CD4-positive, alpha-beta T cell treated with Interleukin-17A for 4 hours (primary cell): ENCODE measurements at places on chromosomes 4 and X.
A peak's percentile ranks its signal among the peaks of the same experiment; 100 is the strongest.

GRCh38 chrX:19863212-19863856 lies 24.1 kb downstream of the SH3KBP1 start:
- no peak for DNase-seq

- no peak for DNase-seq
Observed at GRCh38 chr4:185965426-185966384, 103.3 kb upstream of the TLR3 start.

DNA sequence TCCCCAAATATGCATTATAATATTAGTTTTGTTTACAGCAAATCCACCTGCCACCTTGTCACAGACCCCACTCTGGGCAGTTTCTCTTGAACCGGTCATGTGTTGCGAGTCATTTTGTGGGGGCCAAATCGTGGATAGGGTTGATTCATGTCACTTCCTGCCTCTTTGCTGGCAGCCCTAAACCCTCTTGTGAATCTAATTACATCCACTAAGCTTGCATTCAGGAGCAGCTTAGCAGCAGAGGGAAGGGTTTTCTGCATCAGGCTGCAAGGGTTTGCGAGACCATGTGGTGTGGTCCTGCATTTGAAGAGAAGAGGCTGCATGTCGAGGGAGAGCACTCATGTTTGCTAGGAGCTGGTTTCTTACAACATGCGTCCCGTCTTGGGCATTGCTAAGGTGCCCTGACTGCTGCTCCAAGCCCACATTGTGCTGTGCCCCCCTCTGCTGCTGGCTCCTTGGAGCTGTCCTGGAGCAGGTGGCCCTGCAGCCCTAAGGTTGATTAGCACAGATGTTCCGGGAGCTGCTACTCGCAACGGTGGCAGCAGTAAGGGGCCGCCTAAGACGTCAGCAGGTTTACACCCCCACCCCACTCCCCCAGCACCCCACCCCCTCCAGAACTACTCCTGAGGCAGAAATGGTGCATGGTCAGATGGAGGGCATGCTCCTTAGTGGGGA lies 88.9 kb upstream of the CLDN34 start:
- DNase-seq, result no peak

DNA sequence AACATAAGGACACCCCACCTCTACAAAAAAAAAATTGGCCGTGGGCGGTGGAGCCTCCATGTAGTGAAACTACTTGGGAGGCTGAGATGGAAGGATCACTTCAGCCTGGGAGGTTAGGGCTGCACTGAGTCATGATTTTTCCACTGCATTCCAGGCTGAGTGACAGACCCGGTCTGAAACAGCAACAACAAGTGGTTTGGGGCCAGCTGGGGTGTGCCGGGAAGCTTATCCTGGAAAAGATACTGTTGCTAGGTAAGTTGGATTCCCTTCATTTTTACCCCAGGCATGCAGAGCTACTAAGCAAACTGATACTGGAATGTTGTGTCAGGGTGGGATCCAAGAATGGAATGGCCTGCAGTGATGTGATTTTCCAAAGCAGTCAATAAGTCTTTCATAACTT lies 57.0 kb downstream of the XAGE2 start:
- DNase-seq, result no peak

GRCh38 chr4:82481506-82481840 lies 51.1 kb downstream of the ENOPH1 start:
- DNase-seq, result no peak

- no peak for DNase-seq
Observed at GRCh38 chrX:10986616-10987015, 124.5 kb upstream of the HCCS start.

DNA sequence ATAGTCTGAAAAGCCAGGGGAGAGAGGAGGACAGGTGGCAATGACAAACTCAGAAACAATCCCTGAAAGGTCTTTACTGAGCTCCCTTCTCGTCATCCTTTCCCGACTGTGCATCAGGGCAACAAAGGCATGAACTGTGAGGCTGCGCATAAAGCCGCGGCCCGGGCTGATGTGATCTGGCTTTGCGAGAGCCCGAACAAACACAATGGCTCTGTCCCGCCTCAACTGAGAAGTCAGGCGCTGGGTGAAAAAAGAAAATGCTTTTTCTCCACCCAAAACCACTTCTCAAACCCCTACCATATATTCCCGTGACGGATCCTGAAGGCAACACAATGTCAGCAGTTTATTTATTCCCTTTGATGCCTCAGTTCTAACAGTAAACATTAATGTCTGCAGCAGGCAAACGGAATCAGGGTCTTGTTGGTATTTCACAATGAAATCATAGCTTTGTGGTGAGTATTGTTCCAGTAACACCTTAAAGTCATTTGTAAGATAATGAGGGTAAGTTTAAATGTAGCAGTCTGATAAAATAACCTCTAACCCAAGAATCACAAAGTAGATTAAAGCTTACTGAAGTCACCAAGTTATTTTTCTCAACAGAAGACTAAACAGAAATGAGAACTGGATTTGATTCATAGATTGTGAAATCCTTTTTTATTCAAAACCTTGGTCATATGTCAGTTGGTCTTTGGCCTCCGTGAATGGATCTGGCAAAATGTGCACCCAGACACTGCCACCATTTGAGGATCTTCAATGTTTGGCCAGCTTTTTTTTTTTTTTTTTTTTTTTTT lies 67.4 kb downstream of the APBB2 start:
- no peak for DNase-seq

- no peak for DNase-seq
Observed at GRCh38 chr4:177687117-177687516, 244.9 kb upstream of the AGA start.

DNA sequence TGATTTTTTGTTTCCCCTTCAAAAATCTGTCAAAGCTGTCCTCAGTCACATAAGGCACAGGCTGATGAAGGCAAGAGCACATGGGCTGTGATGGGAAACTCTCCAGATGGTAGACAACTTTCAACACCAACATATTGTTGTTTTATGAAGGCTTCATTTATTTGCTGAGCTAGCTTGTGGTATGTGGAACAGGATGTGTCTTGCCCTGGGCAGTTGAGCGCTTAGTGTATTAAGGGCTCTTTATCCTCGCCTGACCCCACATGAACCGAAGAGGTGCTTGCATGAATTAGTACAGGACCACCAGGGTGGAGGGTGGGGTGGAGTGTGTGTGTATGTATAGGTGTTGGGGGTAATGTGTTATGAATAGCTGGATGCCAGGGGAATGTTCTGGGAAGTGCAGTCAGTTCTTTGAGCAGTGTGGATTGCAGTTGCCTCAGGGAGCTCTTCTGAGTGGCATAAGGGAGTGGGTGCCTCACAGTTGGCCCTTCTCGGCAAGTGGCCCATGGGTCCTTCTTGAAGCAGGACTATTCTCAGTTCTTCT lies 103.1 kb downstream of the PHEX start:
- DNase-seq, result no peak

GRCh38 chr4:21792736-21793135 lies 155.8 kb downstream of the KCNIP4 start:
- no peak for DNase-seq

DNA sequence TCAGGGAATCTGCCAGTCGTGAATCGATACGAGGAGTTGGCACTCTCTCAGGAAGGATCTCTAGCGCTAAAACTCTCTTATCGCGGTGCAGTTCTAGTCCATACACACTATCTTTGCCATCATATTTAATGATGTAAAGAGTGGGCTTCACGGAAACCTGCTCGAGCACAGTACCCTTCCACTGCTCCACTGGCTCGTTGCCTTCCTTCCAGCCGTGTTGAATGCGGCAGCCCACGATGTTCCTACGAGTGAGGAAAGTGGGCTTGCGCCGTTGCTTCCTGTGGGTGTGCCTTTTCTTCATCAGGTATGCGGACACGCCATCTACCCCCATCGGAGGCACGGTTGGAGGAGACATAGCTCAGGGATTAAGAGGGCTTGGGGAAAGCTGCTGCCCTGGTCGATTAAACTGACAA lies 661 bp downstream of the SPIN4 start:
- peak; percentile 25 for DNase-seq

DNA sequence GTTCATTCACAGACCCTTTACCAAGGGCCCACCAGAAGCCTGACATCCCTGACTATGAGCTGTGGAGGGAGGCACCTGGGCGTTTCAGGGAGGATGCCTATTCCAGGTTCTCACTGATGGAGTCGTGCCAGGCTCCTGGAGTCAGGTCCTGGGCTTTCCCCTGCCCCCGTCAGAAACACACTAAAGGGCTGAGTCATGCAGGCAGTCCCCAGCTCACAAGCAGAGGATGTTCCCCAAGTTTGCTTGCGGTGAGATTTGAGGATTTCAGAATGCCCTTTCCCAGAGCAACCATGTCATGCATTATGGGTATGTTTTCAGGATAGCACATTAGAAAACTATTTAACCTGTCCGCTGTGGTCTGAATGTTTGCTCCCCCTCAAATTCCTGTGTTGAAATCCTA lies 45.2 kb downstream of the FHDC1 start:
- DNase-seq, result no peak

DNA sequence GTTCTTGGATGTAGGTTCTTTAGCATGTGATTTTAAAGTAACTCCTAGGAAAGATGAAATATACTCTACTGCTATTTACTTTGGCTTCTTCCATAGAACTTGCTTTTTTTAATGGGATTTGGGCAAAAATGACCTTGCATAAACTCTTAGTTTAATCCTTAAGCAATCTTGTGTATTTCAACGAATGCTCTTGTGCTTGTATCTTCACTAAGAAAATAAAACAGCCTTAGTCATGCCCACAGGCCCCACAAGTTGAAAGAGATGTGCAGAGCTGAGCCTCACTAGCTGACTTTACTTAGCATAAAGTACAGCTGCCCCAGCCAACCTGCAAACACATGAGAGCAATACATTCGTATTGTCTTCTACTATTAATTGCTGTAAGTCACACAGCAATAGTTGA lies 1609.2 kb downstream of the STIM2 start:
- DNase-seq, result no peak

DNA sequence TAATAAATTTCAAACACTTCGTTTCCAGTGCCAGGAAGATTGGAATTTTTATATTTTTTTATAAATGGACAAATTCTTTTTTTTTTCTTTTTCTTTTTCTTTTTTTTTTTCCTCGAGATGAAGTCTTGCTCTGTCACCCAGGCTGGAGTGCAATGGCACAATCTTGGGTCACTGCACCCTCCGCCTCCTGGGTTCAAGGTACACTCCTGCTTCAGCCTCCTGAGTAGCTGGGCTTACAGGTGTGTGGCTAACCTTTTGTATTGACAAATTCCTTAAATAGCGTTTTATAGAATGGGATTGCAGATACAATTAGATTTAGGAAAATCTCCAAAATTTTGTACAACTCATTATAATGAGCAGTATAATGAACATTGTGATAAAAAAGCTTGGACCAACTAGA lies 328.9 kb downstream of the ARHGAP24 start:
- no peak for DNase-seq

GRCh38 chrX:24899391-24899790 lies 116.4 kb downstream of the ARX start:
- DNase-seq, result no peak

DNA sequence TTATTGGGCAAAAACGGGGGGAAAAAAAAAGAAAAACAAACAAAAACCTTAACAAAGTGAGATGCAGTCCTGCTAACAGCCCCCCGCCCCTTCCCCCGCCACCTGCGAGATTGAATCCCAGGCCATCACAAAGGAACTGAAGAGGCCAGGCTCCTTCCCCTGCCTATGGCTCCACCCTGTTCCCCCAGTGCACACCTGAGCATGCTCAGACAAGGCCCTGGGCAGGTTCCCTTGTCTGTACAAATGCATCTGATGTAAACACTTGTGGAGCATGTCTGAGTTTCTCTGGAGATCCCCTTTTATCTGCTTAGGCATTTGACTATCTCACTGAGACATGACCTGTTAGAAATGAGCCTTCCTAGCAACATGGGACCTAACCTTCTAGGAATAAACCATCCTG lies 983.7 kb upstream of the PABPC4L start:
- no peak for DNase-seq

GRCh38 chr4:48137846-48138245 lies 3.8 kb upstream of the TXK start:
- DNase-seq, result peak; percentile 45

GRCh38 chr4:97507587-97508245 lies 635.6 kb downstream of the STPG2 start:
- no peak for DNase-seq

- DNase-seq, result no peak
Observed at GRCh38 chr4:76224171-76224570, 10.5 kb upstream of the SCARB2 start.

DNA sequence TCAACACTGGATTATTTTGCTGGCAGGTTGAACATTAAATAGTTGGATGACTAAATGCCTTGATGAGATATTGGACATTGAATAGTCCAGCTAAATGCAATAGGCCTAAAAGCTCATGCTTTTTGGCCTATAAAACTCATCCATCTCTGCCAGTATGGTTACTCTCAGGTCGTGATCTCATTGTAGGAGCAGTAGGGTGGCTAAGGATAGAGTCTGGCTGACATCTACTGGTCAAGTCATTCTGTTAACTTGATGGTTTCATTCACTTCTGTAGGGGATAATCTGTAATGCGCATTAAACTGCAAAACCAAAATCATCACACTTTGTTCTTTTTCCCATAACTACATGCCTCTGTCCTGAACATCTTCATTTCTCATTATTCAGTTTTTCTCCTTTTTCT lies 227.0 kb downstream of the DKK2 start:
- no peak for DNase-seq

DNA sequence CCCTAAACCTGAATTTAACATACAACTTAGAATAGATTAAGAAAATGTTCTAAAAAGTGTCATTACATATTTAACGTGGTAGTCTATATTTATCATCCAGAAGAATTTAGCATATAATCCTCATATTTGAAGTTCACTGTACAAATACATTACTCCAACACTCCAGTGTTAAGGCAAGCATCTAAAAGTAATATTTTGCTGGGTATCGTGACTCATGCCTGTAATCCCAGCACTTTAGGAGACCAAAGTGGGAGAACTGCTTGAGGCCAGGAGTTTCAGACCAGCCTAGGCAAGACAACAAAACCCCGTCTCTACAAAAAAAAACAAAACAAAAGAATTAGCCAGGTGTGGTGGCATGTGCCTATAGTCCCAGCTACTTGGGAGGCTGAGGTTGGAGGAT lies 24.8 kb downstream of the LRBA start:
- no peak for DNase-seq

DNA sequence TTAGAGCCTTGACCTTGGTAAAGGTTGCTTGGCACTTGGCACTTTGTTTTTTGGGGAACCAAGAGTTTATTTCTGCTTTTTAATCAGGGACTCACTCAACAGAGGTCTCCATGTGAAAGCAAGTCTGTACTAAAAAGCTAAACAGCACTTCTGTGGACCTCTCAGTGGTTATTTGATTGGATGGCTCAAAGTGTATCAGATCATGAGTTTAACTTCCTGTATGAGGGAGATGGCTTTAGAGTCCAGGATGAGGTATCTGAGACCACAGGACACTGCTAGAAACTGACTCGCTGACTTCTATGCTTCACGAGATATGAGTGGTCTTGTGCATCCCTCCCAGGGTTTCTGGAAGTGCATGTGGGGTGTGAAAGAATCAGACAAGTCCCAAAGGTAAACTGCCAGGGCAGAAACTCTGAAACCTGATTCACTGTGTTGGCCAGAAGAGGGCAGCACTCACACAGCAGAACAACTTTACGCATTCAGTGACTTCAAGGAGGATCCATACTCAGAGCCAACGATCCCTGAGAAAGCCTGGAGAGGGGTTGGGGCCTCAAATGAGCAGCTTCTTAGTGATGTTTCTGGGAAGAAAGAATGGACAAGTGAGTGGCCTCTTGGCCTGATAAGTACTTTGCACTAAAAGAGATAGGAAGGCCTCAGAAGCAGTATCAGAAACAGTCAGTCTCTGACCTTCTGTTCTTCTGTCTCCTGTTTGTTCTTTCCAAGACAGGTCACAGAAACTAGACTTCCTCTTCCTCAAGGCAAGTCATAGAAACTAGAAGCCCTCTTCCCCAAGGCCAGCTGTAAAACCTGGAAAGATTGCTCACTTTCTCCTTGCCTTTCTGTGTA lies 220.3 kb upstream of the CXCL13 start:
- DNase-seq, result peak; percentile 49
